Fibroblast of mammary gland (primary cell): ENCODE measurements at places on chromosomes 1 and 21.

GRCh38 chr21:46532080-46532479, 72.8 kb downstream of the S100B start:
- no peak for DNase-seq

- no peak for DNase-seq
Observed at GRCh38 chr1:40754201-40754600, 29.4 kb upstream of the KCNQ4 start.

DNA sequence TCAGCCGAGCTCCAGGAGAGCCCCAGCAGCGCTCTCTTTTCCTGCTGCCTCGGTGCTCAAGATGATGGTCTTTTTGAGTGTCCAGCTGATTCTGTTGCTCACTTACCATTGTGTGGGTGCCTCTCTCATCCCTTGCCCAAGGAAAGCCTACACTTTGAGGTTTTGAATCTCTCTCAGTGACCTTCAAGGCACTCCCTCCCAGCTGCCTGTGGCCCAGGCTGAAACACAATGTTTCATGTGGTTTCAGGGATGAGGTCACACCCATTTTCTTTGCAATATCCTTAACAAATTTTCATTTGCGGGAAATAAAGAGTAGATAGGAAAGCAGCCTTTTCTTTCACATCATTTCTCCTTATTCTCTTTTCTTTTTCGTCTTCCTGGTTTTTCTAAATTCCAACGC, 12.6 kb upstream of the MRPS14 start:
- peak; percentile 7 for DNase-seq

- no peak for DNase-seq
Observed at GRCh38 chr1:244815600-244816099, 19.8 kb upstream of the COX20 start.

DNA sequence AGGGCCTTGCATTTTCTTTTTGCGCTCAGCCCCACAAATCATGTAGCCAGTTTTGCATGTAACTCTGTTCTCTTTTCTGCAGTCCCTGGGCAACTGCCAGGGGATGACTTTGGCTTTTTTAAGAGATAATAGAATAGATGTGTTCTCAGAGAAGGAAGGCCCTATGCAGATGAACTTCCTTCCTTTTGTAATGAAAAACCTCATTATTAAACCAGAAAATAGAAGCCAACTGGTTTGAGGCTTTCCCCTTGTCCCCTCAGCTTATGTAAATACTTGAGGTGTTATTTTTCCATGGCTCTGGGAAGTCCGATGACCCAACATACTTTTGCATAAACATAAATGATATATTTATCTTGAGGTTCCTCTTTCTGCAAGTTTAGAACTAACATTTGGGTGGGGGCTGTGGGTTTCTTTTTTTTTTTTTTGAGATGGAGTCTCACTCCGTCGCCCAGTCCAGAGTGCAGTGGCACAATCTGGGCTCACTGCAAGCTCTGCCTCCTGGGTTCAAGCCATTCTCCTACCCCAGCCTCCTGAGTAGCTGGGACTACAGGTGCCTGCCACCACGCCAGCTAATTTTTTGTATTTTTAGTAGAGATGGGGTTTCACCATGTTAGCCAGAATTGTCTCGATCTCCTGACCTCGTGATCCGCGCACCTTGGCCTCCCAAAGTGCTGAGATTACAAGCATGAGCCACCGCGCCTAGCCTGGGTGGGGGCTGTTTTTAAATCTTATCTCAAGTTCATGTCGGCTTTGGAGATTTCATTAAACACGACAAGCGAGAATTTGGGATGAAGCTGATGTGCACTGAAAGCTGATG, 14.4 kb upstream of the FCRL5 start:
- no peak for DNase-seq

DNA sequence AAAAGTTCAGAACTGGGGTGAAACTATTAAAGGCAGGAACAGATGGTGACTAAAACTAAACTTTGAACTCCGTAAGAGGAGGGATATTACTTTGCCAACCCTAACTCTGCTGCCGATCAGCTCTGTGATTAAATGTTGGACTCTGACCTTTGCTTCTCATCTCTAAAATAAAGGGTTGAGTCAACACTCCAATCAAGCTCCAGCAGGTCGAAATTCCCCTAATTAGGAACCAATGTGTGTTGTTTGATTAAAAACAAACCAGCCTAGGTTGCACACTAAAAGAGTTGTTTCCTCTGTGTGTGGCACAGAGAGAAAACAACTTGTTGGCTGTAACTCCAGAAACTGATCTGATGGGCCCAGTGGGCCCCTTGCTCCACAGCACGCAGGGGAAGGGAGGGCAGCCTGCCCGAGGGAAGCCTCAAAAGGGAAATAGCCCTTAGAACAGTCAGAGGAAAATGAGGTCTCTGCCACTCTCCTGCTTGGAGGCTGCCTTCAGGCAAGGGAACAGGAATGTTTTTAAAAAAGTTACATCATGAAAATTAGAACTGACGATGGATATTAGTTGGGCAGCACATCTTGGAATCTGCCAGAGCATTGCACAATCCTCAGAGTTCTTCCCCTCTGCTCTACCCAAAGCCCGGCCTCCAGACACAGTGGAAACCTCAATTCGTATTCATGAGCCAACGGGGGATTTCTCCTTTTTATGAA, 69.3 kb downstream of the KCTD3 start:
- peak; percentile 84 for DNase-seq

- peak; percentile 40 for DNase-seq
Observed at GRCh38 chr1:198713081-198713480, 74.2 kb downstream of the PTPRC start.
